ENCODE measurements at places on chromosomes 2 and 18. TPM values are rescaled to one million over a fixed set of nuclear protein-coding genes. Genes with fewer than 3 reads are reported as not detected.

FKBP7 gene
- total RNA-seq, result 0.21 TPM

PIAS2 gene
- 46.8 TPM for total RNA-seq

GAL3ST2 gene
- 2.5 TPM for total RNA-seq

MRPS9 gene
- total RNA-seq, result 8.8 TPM

RETREG2 gene
- 64.0 TPM for total RNA-seq

LIPT1 gene
- total RNA-seq, result 16.4 TPM

SRD5A2 gene
- total RNA-seq, result not detected

GAD1 gene
- not detected for total RNA-seq

NAT8 gene
- not detected for total RNA-seq

CNDP1 gene
- total RNA-seq, result not detected

KIF5C gene
- total RNA-seq, result 4.4 TPM

ITGA4 gene
- 138 TPM for total RNA-seq

TEX51 gene
- total RNA-seq, result not detected

ARHGEF33 gene
- total RNA-seq, result under 0.01 TPM

SERPINB12 gene
- not detected for total RNA-seq

LCLAT1 gene
- total RNA-seq, result 14.6 TPM

ACOXL gene
- 0.10 TPM for total RNA-seq

IL36G gene
- not detected for total RNA-seq

Measured in mononuclear cell (primary cell).